ENCODE measurements at places on chromosomes 11 and 22. TPM values are rescaled to one million over a fixed set of nuclear protein-coding genes. Genes with fewer than 3 reads are reported as not detected.
A peak's percentile ranks its signal among the peaks of the same experiment; 100 is the strongest.

Gene FAT3
- not detected for total RNA-seq

Gene PLAAT5
- total RNA-seq = not detected

DNA sequence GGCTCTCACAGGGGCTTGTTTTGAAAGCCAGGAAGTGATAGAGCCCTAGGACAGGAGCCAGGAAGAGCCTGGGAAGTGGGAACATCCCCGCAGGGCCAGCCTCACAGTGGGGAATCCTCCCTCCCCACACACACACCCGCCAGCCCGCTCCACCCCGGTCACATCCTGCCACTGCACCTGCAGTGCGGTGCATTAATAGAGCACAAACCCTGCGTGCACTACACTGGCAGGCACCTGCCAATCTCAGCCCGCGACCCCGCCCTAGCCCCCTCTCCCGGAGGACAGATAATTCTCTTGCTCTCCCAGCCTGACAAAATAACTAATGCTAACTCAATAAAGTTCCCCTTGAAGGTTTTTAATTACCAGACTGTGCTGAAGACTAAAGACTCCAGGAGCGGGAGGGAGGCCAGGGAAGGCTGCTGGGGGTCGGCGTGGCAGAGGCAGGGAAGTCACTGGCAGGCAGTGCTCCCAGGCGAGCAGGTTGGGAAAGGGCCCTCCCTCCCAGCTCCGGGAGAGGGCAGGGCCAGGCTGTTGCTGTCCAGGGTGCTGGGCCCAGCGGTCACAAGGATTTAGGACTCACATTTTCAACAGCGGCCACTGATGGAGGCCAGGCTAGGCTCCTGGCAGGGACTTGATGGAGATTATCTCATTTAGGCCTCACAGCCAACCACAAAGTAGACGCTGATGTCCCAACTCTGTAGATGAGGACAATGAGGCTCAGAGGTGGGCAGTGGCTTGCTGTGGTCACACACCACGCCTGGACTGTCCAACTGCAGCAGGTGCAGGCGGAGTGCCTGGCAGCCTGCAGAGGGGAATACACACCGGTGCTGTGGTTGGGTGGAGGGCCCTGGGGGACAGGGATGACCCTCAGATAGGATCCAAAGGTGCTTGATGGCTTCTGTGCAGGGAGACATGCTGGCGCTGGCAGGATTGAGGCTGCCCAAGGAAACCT is 23.9 kb upstream of the TCF20 start:
- peak; percentile 44 for DNase-seq

- no peak for DNase-seq
These were observed 40.2 kb upstream of the SLC5A12 start for GRCh38 chr11:26762089-26762488.

DNA sequence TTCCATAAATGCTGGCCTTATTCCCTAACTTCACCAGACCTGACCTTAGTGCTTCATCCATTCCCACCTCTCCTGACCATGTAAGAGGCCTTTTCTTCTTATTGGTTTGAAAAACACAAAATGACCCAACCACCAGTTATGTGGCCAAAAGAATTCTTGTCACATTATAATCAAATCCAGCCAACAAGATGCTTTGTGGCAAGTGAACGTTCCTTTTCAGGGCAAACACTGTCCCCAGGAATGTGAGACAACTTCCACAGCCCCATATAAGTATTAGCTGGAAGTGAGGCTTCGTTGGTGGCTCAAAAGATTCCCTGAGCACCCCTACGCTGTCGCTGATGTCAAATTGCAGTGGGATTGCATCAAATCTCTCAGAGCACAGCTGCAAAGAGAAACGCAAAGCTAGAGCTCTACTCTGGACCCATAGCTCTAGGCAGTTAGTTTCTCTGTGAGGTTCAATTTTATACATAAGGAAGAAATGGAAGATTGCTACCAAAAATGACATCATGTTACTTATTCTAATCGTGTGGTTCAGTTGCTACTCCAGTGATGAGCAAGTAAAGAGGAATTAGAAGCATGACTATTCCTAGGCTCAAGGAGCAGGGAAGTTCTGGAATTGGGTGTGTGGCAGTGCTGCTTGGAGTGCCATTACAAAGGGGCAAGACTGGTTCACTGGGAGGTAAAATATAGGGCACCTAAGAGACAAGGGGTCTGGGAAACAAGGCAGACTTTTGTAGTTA is 26.1 kb downstream of the GLYATL1 start:
- no peak for DNase-seq

GRCh38 chr11:69876013-69876412 is 56.8 kb upstream of the FGF3 start:
- no peak for DNase-seq

Data from CD4-positive, alpha-beta memory T cell (primary cell).